ENCODE measurements at places on chromosomes 3 and 15.

GRCh38 chr15:101637919-101638318, 14.3 kb downstream of the TM2D3 start:
- DNase-seq = no peak

- DNase-seq = no peak
Observed at GRCh38 chr3:41323467-41324155, 124.3 kb downstream of the CTNNB1 start.

DNA sequence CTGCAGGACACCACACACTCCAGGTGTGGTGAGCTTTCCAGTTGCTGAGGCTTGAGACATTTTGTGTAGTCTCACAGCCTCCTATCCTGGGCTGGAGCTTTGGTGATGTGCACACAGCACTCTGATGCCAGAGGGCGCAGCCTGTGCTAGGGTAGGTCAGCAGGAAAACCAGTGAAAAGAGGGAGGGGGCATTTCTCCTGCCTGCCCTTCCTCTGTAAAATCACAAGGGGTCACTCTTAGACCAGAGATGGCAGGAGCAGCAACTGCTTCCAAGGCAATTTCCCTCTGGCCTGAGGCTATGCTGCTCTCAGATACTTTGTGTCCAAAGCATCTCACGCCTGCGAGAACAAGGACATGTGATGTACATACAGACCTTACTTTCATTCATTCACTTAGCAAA, 16.5 kb upstream of the MUSTN1 start:
- no peak for DNase-seq

DNA sequence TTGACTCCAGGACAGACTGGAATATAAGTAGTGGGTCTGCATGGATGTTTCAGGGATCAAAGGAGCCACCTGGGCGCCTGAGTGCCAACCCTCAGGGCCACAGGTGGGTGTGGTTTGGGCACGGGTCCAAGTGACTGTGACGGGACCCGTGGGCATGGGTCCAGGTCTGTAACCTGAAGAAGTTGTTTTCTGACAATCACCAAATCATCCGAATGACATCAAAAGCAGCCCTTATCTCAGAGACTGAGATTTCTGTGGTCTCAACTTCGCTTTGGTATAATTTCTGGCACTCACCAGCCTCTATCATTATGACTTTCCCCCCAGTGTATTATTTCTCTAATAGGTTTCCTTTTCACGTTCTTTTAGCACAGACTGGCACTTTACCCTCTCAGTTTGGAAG, 24.4 kb downstream of the RLBP1 start:
- no peak for DNase-seq

GRCh38 chr15:38297623-38298388, 45.2 kb downstream of the SPRED1 start:
- no peak for DNase-seq

DNA sequence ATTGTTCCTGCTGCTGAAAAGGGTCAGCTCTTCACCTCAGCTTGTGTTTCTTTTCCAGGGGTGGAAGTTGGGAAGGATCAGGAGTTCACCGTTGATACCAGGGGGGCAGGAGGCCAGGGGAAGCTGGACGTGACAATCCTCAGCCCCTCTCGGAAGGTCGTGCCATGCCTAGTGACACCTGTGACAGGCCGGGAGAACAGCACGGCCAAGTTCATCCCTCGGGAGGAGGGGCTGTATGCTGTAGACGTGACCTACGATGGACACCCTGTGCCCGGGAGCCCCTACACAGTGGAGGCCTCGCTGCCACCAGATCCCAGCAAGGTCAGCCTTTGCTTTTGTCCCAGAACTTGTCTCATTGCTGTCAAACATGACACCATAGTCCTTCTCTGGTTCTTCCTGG, 89.6 kb downstream of the DNASE1L3 start:
- DNase-seq = no peak

GRCh38 chr3:87247430-87247773, 20.3 kb downstream of the CHMP2B start:
- no peak for DNase-seq

DNA sequence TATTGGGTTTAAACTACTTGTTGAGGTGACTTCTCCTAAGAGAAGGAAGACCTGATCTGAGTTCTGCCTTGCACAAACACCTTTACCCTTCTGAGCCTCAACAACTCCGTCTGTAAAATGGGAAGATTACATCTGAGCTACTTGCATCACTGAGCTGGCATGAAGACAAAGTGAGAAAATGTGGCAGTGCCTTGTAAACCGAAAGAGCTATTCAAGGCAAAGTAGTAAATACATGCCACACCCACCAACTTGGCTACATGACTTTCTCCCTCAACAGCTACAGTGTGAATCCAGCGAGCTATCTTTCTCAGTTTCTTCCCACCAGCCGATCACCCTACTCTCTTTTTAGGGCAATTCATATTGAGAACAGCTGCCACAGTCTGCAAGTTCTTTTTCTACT, 148.3 kb downstream of the FOXB1 start:
- DNase-seq = no peak

DNA sequence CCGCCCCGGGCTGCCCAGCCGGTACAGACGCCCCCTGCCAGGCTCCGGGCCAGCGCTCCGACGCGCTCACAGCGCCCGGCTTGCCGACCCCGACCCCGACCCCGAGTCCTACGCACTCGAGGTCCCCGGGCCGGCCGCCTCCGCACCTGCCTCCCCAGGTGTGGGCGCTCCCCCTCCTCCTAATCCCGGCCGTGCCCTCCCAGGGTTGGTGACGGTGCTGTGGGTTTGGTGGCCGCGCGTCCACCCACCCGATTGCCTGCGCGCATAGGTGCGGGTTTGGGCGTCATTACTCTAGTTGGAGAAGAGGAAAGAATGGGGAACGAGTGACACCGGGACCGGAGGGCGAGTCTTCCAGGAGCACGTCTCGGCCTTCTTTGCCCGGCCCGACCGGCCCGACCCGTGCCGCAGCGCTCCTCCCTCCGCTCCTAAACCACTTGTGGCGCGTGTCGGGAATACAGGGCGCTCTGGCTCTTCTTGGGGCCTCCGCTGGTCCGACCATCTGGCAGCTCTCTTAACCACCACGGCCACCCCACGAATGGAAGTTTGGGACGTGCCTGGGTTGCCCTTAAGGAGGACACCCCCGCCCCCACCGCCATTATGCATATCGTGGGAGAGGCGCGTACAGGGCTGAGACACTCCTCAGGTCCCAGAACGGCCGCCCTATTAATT, 810 bp upstream of the THRB start:
- no peak for DNase-seq

DNA sequence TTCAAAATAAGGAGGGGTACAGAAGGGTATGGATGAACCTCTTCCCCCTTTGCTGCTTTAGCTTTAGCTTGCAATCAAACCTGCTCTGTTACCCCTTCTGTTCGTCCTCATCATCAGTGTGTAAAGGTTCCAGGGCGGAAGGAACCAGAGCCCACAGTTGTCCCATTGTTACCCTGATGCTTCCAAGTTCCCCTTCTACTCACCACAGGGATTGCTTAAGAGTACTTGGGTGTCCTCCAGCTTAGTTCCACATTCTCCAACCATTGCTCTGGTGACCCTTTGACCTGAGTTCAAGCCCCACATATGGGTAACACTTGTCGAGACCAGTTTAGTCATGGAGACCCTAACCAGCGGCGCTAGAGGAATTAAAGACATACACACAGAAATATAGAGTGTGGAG, 1080.1 kb upstream of the ALCAM start:
- no peak for DNase-seq

DNA sequence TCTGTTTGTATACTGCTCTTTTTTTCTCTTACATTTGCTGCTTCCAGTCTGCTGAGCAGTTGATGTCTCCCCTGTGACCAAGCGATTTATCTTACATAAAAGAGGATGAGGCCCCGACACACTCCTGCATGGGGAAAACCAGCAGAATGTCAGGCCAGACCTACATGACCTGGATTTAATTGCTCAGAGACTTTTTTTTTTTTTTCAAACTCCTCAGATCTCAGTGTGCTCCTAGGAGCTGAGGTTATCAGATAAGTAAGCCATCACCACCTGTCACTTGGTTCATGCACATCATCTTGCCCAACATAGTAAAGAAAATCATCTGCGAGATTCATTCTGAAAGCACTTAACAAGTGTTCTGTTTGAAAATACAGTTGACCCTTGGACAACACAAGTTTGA, 163.1 kb downstream of the PLCL2 start:
- no peak for DNase-seq

DNA sequence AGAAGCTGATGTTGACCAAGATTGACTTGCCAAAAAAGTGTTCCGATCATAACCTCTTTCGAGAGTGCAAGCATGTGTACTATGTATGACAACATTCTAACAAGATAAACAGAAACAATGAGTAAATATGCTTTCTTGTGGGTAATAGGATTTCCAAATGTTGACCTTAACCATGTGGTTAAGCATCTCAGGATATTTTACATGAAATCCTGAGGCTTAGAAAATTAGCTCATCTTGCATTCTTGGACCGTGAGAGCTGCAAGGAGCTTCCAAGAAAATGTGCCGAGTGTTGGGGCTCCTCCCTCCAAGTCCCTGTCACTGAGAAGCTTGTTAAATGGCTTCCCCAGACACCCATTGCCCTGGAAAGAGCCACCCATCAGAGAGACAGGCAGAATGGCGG, 50.1 kb downstream of the C3orf20 start:
- DNase-seq = no peak

DNA sequence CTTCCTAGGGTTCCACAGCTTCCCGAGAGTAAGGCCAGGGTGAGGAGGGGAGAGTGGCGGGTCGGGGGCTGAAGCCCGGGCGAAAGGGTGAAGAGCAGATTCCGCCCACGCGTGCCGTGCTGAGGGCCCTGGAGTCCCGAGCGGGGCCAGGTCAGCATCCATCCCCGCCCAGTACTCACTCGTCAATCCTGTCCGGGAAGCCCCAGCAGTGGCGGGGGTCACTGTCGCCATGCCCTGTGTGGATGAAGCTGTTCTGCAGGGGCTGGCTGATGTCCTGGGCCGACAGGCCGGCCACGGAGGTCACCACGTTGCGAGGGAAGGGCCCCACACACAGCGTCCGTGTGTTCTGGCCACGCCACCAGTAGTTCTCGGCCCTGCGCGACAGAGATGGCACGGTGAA, 36.3 kb downstream of the TNK2 start:
- DNase-seq = no peak

GRCh38 chr15:47401427-47401826, 315.9 kb upstream of the SEMA6D start:
- DNase-seq = no peak

DNA sequence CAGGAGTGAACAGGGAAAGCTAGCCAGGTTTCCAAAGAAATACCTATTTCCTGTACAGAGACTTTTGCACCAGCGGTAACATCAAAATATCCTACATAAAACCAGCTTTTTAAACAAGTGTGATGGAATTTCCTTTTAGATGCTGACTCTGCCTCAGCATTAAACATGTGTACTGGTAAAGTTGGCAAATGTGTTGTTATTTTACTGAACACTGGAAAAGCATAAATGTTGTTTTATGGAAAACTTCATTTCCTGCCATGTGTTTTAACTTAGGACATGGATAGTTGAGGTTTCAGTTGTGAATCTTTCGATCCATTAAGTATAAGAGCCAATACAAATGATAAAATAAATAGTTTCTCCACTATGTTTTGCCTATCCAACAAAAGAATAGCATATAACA, 15.7 kb downstream of the OXNAD1 start:
- DNase-seq = no peak

DNA sequence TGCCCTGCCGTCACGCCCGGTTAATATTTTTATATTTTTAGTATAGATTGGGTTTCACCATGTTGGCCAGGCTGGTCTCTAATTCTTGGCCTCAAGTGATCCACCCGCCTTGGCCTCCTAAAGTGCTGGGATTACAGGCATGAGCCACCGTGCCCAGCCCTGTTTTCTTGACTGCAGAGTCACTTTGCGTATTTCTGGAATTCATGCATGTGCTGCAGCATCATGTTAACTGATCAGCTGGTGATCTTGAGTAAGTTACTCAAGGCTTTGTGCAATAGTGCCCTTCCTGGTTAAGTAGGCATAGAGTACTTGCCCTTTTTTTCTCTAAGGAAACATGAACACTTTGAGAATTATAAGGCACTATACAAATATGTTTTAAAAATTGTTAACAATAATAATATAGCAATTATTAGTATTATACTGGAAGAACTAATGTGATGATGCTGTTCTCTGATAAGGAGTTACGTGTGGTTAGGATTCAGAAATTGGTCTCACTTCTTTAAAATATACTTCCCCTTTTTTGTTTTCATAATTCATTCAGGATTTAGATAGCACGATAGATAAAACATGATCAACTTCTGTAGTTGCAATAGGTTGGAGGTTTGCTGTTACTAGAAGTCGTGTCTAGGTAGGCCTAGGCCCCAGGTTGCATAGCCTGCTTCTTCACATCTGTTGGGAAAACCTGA, 33.6 kb downstream of the GPR171 start:
- peak; percentile 86 for DNase-seq

All from SIG-M5 (cell line).